ENCODE measurements at places on chromosomes 3 and 15. TPM values are rescaled to one million over a fixed set of nuclear protein-coding genes. Genes with fewer than 3 reads are reported as not detected.

Gene GOLGA8G
- total RNA-seq: not detected

Gene FAM174B
- total RNA-seq: 2.7 TPM

Gene ADGRG7
- total RNA-seq: not detected

Gene SYNPR
- under 0.01 TPM for total RNA-seq

Gene FBXO40
- not detected for total RNA-seq

Gene CHRNA5
- total RNA-seq: 1.6 TPM

Gene PAK6
- 1.3 TPM for total RNA-seq

Gene PLA2G4D
- not detected for total RNA-seq

Gene GALNT15
- total RNA-seq: under 0.01 TPM

Gene MYO5C
- 41.2 TPM for total RNA-seq
